Fibroblast of skin of left quadriceps (primary cell): ENCODE measurements at places on chromosomes 6 and 20.
A peak's percentile ranks its signal among the peaks of the same experiment; 100 is the strongest.

DNA sequence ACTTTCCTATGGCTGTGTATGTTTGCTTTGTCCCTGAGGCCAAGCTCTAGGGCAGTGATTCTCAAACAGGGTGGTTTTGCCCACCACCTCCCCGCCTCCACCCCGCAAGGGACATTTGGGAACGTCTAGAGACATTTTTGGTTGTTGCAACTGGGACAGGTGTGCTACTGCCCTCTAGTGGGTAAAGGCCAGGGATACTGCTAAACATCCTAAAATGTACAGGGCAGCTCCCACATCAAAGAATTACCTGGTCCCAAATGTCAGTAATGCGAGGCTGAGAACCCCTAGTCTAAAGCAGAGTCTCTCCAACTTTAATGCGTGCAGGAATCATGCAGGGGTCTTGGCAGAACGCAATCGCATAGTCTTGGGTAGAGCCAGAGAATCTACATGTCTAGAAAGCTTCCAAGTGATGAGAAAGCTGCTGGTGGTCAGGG lies 5.1 kb downstream of the KCNS1 start:
- no peak for DNase-seq

DNA sequence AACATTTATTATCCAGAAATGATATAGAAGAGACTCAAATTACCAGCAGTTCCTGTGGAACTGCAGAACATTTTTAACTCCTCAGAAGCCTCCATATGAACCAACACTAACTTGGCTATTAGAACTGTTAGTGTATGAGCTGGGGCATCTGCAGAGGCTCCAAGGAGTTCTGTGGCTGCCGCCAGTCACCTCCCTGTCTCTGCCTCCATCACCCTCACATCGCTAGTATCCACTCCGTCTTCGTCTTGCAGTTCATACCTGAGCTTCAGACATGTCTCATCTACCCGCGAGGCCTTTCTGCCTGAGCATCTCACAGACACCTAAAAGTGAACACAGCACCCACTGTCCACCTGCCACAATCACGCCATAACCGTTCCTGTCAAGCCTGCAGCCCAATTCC lies 89.5 kb upstream of the CST7 start:
- no peak for DNase-seq

DNA sequence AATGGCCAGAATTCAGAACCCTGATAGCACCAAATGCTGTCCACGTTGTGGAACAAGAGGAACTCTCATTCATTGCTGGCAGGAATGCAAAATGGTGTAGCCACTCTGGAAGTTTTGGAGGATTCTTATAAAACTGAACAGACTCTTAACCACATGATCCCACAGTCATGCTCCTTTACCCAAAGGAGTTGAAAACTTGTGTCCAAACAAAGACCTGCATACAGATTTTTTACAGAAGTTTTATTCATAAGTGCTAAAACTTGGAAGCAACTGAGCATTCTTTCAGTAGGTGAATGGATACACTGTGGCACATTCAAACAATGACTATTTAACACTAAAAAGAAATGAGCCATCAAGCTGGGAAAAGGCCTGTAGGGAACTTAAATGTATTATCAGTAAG lies 32.5 kb downstream of the PREP start:
- no peak for DNase-seq

DNA sequence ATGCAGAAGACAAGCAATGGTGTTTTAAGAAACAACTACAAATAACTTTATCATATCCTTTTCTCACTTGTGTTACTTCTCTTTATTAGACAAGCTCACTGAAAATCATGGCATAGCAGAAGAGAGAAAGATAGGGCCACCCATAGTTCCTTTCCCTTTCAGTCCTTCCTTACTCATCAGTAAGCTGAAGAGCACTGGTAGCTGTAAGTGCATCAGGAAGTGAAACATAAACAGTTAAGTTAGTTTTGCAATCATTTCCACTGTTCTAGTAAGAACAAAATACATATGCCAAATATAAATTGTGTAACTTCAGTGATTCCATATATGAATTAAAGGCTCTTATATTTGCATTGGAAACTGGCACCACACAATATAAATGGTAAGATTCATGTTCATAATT lies 220.1 kb downstream of the HACE1 start:
- peak; percentile 34 for DNase-seq
